Effector memory CD8-positive, alpha-beta T cell (primary cell): ENCODE measurements at places on chromosomes 16 and 17.

DNA sequence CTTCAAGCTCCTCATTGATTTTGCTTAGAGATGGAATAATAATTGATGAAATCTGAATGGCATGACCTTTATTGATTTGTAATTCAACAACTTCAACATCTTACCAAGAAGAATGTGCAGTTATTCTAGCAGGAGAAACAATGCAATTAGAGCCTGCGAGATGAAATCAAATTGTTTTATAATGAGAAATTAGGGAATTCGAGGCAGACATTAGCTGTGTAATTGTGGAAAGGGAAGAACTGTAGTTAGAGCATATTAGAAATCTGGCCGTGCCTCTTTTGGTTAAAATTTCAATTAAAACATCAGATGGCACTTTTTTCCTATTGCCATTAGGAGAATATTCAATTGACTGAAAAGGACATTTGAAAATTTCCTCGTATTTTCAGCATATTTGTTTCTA, 325.8 kb downstream of the WWOX start:
- no peak for DNase-seq

- DNase-seq = no peak
Observed at GRCh38 chr16:56911771-56912571, 20.0 kb upstream of the HERPUD1 start.

- no peak for DNase-seq
Observed at GRCh38 chr17:19748807-19749193, 702 bp upstream of the ALDH3A1 start.

GRCh38 chr16:22088642-22089041, 3.7 kb upstream of the VWA3A start:
- DNase-seq = no peak

- no peak for DNase-seq
Observed at GRCh38 chr17:73065376-73065775, 27.1 kb downstream of the SLC39A11 start.

GRCh38 chr16:635573-636205, 416 bp downstream of the METTL26 start:
- DNase-seq = no peak

- no peak for DNase-seq
Observed at GRCh38 chr17:74641224-74641957, 17.9 kb upstream of the CD300E start.

DNA sequence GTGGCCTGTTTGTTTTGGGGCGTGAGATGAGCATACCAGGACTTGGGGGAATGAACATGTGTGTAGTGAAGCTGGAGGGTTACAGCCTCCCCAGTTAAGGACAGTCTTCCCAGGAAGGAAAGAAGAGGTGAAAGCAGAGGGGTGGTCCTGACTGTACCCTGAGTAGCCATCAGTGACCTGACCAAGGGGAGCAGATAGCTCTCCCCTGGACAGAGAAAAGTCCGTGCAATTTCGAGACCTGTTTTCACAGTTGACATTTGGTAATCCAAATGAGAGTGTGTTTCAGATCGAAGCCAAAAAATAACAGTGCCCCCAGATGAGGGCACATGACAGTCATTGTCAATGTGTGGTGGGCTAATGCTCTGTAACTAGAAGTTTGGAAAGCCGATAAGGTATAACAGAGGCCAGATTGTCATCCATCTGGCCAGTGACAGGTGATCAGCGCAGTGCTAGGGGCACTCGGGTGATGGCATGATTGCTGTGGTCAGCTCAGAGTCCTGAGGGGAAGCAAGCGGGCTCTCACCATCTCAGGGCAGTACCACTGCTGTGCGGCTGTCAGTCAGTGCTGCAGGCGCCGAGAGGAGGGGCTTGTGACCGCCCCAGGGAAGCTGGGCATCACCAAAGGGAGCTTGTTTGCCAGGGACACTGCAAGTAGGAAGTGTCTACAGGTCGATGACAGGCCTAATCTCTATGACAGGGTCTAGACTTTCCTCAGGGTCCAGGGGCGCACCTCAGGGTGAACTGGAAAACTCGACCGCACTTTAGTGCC, 1.1 kb upstream of the NME2 start:
- DNase-seq = no peak
